ENCODE measurements at places on chromosomes 1 and 21.

GRCh38 chr21:42262831-42263231, 43.9 kb downstream of the ABCG1 start:
- no peak for DNase-seq

DNA sequence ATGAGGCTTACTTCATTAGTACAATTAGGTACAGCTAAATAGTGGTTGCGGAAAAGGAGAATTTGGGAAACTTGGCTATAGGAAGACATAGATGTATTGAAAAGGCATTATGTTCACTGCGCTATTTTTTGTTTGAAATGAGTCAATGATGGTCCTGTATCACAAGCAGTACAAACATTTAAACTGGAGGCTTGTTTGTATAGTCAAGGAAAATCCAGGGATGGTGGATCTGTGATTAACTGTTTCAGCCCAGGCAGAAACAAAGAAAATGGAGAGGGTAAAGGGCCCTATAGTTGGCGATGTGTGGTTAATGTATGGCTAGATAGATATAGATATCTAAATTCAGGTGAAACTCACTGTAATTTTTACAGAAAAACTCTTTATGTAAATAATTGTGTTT, 79.9 kb downstream of the CLIC4 start:
- DNase-seq = no peak

- DNase-seq = no peak
Measured at GRCh38 chr1:175015243-175015642, 8.0 kb downstream of the MRPS14 start.

GRCh38 chr1:203336097-203336496, 14.8 kb downstream of the FMOD start:
- DNase-seq = no peak

DNA sequence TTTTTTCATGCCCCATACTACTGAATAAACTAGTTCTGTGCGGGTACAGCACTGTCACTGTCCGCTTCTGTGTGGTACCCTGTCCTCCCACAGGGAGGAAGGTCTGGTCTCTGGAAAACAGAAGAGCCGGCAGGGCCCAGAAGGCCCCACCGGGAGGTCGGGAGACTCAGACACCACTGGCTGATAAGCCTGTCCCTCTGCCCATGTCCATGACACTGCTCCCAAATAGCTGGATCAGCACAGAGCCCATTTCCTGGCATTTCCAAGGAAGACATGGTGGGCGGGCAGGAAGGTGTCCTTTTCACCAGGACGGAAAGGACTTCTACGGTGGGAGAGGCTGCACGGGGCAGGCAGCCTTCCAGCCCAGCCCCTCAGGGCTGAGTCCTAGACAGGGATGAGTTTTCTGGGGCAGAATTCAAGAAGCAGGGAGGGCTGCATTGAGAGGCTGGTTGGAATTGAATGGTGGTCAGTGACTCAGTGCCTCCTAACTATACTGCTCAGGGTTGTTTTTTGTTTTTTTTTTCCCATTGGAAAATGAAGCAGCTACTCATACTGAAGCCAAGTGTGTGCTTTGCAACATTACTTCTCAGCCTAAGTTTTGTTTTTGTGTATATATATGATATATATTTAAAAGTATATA, 7.1 kb downstream of the PSRC1 start:
- DNase-seq = no peak

GRCh38 chr1:94382201-94382600, 36.0 kb upstream of the ABCD3 start:
- DNase-seq = no peak

Measured in stimulated activated CD8-positive, alpha-beta memory T cell treated with anti-CD3 and anti-CD28 coated beads, Interleukin-4, amount 100 ng/mL, for 48 hours (primary cell).